ENCODE measurements at places on chromosomes 5 and 9.

GRCh38 chr9:23543419-23543818, 282.6 kb downstream of the ELAVL2 start:
- no peak for DNase-seq

DNA sequence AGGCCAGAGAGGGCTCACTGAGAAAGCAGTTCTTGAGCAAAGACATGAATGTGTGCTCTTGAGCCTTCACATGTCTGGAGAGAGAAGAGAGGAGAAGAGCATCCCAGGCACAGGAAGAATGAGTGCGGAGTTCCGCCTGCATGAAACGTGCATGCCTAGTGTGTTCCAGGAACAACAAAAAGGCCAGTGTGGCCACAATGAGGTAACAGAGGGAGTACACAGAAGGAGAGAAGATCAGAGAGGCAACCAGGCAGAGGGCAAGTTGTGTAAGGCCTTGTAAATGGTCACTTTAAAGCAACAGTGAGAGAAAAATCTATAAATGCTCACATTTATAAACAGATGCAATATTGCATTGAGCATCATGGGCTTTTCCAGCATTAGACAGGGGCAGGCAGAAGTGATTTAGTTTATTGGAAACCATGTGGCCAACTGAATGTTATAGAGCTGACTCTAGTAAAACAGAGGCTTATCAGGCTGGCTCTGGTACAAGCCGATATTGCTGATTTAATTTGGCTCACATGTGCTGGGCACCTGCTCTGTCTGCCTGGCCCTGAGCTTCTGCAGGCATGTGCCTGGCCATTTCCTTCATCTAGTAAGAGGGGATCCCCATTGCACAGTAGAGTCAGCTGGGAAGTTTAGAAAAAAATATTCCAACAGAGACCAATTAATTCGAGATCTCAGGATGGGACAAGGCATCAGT, 185.3 kb downstream of the SAXO1 start:
- no peak for DNase-seq

GRCh38 chr5:134289509-134290113, 63.7 kb upstream of the PPP2CA start:
- peak; percentile 61 for DNase-seq

- peak; percentile 53 for DNase-seq
These were observed 28.4 kb downstream of the TIMD4 start for GRCh38 chr5:156934450-156935211.

GRCh38 chr9:96663506-96664120, 8.5 kb upstream of the PRXL2C start:
- no peak for DNase-seq

DNA sequence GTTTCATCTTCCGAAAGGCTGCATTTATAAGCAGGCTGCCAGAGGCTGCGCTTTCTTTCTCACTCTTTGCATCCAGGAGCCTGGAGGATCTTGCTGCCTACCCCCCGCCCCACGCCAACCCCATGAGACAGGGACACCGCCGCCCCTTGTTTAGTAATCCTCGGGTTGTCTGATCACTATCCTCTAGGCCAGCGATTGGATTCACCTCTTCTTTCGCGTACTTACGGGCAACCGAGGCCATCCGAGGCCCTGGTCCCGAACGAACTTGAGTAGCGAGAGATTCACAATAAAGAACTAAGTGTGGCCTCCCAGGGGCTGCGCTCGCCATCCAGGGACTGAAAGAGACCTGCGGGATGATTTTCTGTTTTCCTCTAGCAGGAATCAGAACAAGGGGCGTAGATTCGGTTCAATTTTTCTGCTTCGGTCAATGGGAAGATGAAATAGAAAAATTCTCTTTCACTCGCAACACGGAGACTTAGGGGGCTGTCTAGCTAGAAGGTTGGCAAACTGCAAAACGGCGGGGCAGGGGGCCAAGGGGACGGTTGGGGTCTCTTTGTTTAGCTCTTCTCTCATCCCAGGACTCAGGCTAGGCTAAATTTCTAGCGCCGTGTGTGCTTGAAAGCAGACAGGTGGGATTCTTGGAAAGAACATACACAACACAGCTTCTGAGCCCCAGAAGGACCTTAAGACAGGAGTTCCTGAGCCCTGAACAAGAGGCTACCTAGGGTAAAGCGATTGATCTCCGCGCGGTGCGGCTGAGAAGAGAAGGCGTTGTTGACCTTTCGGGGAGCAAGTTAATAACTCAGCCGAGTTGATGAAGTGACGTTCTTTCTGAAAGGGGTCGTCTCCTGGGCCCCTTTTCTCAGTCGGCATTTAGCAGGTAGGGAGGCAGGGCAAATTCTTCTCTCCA, 5.8 kb upstream of the ISL1 start:
- DNase-seq = no peak

DNA sequence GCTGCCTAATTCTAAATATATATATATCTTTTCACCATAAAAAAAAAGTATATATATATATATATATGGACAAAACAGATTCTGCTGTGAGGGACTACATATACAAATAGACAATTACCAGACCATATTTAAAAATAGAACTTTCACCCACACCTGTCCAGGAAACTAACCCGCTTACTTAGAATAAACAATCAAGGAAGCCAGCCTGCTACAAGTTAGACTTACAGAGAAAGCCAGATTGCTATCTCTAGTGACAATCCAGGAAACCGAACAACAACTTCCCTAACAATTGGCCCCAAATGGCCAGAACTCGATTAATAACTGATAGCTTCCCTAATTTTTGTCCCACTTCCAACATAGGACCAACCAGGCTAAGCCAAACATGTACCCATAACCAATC, 5.9 kb downstream of the GLDC start:
- DNase-seq = no peak

Data from right forelimb (tissue), 1 donor.